ENCODE measurements at places on chromosomes 12 and 14. TPM values are rescaled to one million over a fixed set of nuclear protein-coding genes. Genes with fewer than 3 reads are reported as not detected.

The OLR1 gene
- total RNA-seq = 0.13 TPM

The RTL1 gene
- 12.8 TPM for total RNA-seq

The GLRX5 gene
- 44.3 TPM for total RNA-seq

The IRF2BPL gene
- total RNA-seq = 16.8 TPM

The TULP3 gene
- total RNA-seq = 21.9 TPM

Measured in muscle of leg (tissue), 16 donors.